ENCODE measurements at places on chromosomes 5 and 9.

GRCh38 chr5:177312649-177313181 lies 1.0 kb upstream of the MXD3 start:
- DNase-seq: no peak

DNA sequence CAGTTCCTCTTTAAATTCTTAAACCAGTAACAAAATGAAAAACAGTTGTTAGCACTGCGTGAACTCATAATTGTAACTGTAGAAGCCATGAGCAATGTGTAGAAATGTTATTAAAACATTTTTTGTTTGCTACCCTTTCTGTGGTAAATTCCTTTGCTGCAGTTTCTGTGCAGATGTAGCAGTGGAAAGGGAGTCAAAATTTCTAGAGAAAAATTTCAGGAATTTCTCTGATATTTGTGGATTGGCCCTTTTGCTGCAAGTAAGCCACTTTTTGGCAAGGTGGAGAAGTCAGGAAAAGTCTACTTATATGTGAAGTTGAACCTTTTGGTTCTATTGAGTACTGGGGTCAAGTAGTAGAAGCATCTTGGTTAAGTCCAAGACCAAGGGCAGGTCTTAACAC lies 10.1 kb downstream of the FBXL7 start:
- DNase-seq: no peak

DNA sequence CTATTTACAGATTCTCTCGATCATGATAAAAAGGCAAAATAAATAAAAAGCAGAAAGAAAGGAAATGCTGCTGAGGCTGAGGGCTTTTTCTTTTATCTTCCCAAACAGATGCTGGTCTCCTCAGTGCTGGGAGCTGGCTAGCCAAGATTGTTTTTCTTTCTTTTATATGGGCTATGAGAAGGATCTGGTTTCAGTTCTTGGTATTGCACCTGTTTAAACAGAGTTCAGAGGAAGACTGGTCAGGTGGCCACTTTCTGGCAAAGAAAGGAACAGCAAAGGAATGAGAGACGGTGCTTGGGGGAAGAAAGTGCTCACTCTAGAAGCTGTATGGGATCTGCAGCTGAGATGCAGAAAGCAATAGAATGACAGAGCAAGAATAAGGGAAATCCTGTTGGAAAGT lies 88.9 kb downstream of the SLF1 start:
- no peak for DNase-seq

- DNase-seq: peak; percentile 85
These were observed at the start of gene RETREG1 for GRCh38 chr5:16616536-16617273. RETREG1 (minus strand) TSS chr5:16616997; CDS start chr5:16616971, 26 bp downstream.

GRCh38 chr5:560792-561166 lies 36.5 kb upstream of the SLC9A3 start:
- no peak for DNase-seq

DNA sequence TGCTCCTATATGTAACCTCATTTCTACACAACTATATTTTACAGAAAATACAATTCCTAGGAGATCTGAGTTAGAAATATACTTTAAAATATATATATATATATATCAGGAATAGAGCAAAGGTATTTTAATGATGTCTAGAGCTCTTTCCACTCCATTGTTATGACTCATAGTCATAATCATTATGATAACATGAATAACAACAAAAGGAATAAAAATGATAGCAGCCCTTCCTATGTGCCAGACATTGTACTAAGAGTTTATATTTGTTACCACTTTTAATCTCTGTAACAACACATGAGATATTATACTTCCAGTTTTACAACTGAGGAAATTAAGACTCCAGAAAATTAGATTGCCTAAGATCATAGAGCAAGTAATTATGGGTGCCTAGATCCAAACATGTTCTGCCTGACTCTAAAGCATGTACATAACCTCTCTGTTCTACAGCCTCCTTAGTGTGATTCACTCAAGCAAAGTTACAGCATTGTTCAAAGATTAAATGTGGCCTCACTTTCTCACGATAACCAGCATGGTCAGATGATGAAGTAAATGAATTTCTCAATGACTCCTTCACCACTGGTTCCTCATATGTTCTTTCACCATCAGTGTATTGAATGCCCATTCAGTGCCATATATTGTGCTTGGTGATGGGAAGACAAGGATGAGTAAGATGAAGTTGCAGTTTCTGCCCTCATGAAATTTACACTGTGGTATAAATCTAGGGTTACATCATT lies 452.1 kb downstream of the EFNA5 start:
- DNase-seq: no peak

Data from activated CD4-positive, alpha-beta T cell treated with anti-CD3 and anti-CD28 coated beads, Interleukin-2, amount 50 U/mL, for 1 hour (primary cell).